Activated T-cell treated with anti-CD3 and anti-CD28 coated beads for 48 hours (primary cell): ENCODE measurements at places on chromosomes 2 and 18.

GRCh38 chr2:20666304-20667150, at the start of gene GDF7:
Gene GDF7, plus strand, starts transcription at chr2:20667144. Its CDS starts 96 bp downstream, at chr2:20667240.
- no peak for DNase-seq

GRCh38 chr2:158665536-158666302, 129.4 kb upstream of the DAPL1 start:
- DNase-seq: no peak

GRCh38 chr2:14756122-14756541, 123.6 kb downstream of the LRATD1 start:
- no peak for DNase-seq

- DNase-seq: no peak
These were observed 259.7 kb downstream of the PDE11A start for GRCh38 chr2:177812713-177813396.
